ENCODE measurements at places on chromosomes 12 and 14. TPM values are rescaled to one million over a fixed set of nuclear protein-coding genes. Genes with fewer than 3 reads are reported as not detected.

The GPR68 gene
- 1.0 TPM for total RNA-seq

The NPFF gene
- total RNA-seq: not detected

The KLRG1 gene
- 8.0 TPM for total RNA-seq

The PRICKLE1 gene
- total RNA-seq: 24.9 TPM

The BTBD6 gene
- total RNA-seq: 40.5 TPM

The CCDC196 gene
- total RNA-seq: not detected

The SAMD15 gene
- total RNA-seq: 0.39 TPM

The ZC2HC1C gene
- 10.8 TPM for total RNA-seq

The KRT79 gene
- total RNA-seq: not detected

DNA sequence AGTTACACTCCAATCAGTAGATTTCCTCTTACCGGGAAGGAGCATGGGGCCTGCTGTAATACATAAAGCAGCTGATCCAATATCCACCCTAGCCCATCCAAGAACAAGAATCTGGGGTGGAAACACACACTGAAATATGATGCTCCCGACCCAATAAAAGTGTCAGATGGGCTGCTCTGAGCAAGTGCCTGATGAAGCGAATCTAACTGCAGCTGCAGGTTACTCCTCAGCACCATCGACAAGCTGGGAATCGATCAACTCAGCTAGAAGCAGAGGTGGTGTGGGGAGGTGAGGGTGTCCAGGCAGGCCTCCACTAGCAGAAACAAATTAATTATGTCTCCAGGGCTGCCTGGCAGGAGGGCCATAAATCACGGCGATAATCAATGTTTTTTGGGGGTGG is 64.0 kb upstream of the WSCD2 start:
- no peak for DNase-seq

DNA sequence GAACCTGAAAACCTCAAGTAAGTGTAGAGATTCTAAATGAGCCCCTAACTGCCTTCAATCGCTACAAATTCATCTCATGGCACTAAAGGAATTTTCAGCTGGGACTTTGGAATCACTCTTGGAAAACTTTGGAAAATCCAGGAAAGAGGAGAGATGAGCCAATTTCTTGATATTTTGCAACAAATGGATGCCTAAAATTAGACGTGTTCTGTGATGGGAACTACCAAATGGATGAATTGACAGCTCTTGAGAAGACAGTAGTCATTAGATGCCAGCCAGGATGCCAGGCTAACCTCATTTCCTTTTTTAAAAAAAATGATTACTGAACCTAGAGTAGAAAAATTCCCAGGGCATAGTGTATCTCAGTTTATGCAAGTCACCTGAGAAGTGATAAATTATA is 78.3 kb downstream of the NPAS3 start:
- no peak for DNase-seq

GRCh38 chr14:95426116-95426475 is 90.4 kb downstream of the SYNE3 start:
- no peak for DNase-seq

DNA sequence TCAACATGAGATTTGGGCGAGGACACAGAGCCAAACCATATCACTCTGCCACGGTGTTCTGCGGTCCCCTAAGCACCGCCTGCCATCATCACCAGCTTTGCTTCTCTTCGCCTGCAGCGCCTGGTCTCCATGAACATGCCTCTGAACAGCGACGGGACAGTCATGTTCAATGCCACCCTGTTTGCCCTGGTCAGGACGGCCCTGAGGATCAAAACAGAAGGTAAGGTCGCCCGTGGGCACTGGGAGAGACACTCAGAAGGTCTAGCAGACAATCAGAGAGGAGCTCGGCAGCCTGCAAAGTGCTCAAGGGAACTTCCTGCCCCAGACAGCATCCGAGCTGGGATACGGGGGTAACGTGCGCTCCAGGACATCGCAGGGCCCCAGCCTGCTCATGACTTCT is 126.0 kb upstream of the FKBP4 start:
- DNase-seq: no peak

DNA sequence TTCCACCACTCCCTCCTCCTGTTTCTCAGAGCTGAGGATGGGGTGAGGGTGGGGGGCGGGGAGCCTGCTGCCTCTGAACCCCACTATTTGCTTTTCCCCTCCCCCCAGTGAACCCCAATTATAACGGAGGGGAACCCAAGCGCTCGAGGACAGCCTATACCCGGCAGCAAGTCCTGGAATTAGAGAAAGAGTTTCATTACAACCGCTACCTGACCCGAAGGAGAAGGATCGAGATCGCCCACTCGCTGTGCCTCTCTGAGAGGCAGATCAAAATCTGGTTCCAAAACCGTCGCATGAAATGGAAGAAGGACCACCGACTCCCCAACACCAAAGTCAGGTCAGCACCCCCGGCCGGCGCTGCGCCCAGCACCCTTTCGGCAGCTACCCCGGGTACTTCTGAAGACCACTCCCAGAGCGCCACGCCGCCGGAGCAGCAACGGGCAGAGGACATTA is 1.1 kb downstream of the HOXC4 start:
- no peak for DNase-seq

GRCh38 chr12:8985213-8985754 is 4.1 kb upstream of the KLRG1 start:
- no peak for DNase-seq

GRCh38 chr12:16062611-16063010 is 151.5 kb downstream of the DERA start:
- DNase-seq: no peak

DNA sequence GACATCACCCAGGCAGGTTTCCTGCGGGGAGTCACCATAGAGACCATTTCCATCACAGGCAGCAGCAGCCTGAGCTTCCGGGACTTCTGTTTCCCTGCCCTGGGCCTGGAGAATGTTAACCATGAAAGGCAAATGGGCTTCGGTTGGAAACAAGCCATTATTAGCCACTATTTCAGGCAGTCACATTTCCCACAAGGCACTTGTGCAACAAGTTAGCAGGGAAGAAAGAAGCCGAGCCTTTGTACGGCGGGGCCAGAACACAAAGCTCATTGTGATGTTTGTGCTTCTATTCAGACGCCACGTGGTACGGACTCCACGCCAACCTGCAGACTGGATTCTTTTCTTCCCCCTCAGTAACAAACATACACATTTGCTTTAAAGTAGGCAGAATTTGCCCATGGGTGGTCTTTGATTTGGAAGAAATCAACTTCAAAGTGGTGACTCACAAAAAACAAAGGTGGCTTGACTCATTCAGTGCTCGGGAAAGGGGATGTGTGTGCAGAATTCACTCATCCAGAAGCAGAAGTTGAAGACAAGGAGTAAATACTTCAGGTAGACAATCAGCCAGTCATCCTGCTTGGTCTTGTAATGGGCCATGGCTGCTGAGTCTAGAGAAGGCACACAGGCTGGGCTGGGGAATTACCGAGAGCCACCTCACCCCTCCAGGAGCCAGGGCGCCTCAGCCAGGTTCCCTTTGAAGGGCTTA is 154.2 kb upstream of the PRMT8 start:
- DNase-seq: no peak

DNA sequence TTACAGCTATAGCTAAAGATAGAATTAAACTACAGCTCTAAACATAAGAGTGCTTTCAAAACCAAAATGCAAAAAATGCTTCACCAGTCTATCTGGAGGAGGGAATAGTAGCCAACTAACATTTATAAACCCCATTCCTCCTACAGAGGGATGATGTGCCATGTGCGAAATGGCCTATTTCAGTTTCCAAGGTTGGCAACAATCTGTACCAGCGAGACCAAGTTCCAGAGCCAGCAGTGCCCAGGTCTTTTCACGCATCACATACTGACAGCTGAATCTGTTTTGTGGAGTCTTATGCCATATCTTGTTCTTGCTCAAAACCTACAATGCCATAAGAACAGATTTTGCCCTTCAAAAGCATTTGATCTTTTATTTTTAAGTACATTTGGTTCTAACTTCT is 24.5 kb downstream of the NELL2 start:
- DNase-seq: no peak

DNA sequence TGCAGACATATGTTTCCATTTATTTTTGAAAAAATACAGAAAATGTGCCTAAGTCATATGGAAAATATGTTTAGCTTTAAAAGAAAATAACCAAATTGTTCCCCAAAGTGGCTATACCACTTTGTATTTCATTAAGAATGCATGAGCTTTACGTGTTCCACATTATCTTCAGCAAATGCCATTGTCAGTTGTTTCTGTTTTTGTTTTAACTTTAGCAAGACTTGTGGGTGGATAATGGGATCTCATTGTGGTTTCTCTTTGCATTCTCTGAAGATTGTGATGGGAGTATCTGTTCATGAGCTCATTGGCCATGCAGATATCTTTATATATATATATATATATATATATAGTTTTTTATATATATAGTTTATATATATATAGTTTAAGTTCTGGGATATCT is 181.5 kb downstream of the CCER1 start:
- no peak for DNase-seq

DNA sequence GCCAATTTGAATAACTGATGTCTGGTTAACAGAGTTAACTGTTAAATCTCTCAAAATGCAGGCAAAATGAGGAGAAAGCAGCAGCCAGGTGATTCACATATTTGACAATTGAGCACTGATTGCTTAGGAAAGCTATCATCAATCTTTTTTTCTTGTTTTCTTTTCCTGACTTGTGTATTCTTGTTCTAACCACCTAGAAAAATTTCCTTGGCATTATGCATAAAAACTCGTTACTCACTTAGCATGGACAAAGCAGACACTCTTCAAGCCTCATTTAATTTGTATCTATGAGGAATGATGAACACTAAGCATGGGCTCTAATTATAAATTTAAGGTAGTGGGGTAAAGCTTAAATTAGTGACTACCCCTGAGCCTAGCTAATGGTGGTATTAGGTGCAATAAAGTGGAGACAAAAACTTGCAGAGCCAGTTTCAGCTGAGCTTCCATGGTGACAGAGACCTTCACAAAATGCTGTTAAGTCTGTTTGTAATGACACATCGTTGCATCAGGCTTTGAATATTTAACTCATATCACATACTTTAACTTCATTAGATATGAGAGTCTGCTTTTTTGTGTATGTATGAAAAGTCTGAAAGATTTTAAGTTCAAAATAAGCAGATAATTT is 52.0 kb downstream of the RASSF9 start:
- no peak for DNase-seq

GRCh38 chr14:95216008-95216407 is 58.7 kb upstream of the DICER1 start:
- no peak for DNase-seq

Data from right cardiac atrium (tissue), 5 donors.